ENCODE measurements at places on chromosomes 1 and 21.

DNA sequence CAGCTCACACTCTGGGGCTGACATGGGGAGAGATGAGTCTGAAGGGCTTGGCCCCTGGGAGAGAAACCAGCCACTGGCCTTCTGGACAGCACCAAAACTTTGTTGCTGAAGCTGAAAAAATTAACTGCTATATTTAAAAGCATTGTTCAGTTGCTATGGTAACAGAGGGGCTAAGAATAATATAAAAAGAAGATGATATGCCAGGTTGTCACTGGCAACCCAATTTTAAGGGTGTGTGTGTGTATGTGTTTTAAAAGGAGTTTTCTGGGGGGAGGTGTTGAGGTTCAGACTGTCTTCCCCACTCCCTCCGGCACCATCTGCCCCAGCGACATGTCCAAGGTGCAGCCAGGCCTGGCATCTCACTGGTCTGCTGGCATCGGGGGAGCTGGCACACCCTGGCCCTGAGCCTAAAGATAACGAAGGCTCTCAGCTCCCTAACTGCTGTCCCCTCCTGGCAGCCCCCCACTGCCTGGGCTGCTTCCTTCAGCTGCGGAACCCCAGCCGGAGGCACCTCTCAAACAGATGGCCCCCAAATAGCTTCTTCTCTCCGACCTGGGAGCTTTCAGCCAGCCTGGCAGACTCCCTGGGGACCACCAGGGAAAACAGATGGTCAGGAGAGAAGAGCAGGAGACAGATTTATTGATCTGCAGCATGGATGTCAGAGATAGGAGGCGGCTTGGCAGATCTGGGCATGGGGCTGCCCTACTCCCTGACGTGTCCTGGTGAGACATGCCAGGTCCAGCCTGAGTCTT is 203.9 kb downstream of the HIVEP3 start:
- DNase-seq = no peak

DNA sequence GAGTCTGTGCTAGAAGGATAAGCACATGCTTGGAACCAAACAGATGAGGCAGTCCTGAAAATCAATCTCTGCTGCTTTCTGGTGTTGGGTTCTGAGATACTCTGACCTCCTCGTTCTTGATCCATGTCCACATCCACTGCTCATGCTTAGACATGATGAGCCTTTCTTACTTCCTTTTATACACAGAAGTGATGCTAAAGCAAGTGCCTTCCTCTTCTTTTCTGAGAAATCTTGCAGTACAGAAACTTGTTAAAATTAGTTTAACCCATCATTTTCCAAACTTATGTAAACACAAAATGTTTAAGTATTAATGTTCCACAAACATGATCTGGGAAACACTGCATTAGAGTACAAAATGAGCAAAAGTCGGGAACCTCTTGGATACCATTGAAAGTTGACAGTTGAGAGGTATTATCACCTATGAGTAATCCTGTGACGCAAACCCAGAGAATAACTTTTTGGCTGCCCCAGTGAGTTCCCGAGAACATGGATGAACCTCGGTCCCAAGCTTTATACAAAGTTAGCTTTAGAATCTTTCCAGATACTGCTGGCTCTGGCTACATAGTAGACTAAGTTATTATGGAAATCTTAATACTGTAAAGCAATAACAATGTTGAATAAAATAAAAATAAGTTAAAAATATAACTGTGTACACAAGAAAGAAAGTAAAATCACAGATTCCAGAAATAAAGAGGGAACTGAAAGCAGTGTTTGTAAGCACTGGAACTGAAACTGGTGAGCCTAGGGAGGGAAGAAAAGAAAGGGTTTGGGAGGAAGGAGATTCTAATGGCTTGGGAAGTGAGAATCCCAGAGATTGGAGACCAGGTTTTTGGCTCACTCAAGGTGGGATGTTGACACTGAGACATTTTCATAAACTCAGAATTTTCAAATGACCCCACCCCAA is 429.3 kb upstream of the RUNX1 start:
- DNase-seq = no peak

GRCh38 chr1:223052462-223052861 is 90.6 kb downstream of the TLR5 start:
- no peak for DNase-seq

- DNase-seq = no peak
Observed at GRCh38 chr1:17181781-17182464, 23.0 kb upstream of the PADI1 start.

DNA sequence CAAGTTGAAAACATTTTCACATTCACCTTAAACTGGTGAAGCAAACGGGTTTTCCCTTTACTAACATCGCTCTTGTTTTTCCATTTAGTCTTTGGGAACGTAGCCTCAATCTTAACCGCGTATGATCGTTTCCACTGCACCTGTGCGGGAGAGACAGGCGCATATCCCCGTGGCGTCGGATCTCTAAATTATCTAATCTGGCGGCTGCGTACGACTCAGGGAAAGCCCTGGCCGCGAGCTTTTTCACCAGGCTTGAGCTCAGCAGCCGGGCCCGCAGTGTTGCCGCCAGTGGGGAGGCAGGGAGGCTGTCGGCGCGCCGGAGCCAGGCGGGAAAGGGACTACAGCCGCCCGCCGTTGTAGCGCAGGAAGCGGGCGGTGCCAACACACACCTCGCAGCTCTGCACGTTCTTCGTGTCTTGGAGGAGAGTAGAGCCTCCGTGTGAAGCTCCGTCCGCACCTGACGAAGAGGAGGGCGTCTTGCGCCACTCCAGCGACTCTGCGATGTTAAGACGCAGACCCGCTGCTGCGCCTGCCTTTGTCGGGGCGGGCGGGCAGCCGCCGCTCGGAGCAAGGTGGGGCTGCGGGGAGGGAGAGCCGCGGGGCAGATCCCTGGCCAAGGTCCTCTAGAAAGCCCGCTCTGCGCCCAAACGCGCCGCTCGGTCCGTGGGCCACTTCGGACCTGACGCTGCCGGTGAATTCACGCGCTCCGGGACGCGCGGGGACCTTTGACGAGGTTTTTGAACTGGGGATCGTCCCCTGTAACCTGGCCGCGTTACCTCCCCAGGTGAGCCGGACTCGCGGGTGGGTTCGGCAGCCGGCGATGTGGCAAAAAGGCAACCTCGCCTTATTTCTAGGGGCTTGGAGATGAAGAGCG is 18.5 kb upstream of the TBX15 start:
- DNase-seq = no peak

DNA sequence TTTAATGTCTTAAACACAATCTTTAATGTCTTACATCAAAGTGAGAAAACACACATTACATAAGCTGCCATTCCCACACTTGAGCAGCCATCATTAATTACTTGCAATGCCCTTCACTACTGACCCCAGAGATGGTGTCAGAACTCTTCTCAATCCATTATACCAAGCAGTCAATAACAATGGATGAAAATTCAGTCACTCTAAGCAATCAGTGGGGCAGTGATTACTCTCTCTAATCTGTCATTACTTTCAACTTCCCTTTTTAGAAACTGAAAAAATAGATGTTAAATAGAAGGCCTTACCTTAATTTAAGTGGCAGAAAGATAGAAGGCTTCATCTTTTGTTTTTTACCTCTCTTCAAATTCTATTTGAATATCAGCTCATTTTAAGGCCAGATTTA is 9.7 kb upstream of the FRRS1 start:
- DNase-seq = no peak

- DNase-seq = no peak
Observed at GRCh38 chr1:69567652-69568420, at the start of gene LRRC7. Gene LRRC7, plus strand, starts transcription at chr1:69567922. Its CDS starts 718 bp downstream, at chr1:69568640.

- no peak for DNase-seq
Observed at GRCh38 chr1:243970077-243970476, 81.0 kb upstream of the ZBTB18 start.

DNA sequence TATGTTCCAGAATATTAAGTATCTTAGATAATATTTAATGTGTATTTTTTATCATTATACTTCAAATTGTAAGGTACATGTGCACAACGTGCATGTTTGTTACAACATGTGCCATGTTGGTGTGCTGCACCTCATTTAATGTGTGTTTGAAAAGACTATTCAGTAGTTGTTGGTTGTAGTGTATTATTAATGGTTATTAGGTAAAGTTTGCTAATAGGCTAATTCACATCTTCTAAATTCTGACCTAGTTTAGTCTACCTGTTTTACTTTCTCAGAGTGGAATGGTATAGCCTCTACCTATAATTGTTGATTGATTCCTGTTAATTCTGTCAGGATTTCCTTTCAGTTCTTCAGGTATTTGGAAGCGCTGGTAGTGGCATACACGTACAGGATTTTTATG is 153.0 kb downstream of the NCAM2 start:
- DNase-seq = no peak

DNA sequence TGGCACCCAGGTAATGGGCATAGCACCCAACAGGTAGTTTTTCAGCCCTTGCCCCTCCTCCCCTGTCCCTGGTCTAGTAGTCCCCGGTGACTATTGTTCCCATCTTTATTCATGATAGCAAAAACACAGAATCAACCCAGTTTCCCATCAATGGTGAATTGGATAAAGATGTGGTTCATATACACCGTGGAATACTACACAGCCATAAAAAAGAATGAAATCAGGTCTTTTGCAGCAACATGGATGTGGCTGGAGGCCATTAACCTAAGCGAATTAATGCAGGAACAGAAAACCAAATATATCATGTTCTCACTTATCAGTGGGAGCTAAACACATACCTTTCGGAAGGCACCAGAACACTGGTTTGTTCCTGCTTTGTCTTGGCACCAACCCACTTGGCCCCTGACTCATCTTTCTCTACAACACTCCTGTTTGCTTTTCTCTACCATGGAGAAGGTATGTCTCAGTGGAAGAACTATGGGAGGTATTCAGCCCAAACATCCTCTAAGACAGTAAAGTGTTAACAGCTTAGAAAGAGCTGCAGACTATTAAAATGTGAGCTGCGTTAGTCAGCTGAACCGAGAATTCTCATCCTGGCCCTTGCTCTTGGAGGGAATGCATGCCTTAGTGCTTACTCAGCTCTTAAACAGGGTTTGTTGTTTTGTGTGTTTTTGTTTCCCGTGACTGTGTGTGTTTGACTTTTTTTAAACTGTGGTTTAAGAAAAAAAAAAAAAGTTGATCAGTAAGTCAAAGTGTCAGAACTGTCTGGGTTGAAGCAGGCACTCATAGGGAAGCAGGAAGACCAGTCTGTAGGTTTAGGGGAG is 203.0 kb downstream of the TOMM20 start:
- DNase-seq = no peak

DNA sequence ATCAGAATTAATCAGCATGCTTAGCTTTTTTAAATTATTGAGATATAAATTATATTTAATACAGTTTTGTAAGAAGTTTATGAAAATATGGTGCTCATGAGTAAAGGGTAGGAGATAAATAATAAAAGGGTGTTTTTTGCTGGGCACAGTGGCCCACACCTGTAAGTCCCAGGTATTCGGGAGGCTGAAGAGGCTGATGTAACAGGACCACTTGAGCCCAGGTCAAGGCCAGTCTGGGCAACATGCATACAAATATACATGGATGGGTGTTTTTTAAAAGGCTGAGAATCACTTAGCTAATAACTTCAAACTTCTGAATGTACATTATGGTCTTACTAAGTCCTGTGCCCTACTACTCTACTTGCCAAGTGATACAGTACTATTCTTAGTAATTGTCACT is 73.2 kb downstream of the TRIM33 start:
- no peak for DNase-seq

DNA sequence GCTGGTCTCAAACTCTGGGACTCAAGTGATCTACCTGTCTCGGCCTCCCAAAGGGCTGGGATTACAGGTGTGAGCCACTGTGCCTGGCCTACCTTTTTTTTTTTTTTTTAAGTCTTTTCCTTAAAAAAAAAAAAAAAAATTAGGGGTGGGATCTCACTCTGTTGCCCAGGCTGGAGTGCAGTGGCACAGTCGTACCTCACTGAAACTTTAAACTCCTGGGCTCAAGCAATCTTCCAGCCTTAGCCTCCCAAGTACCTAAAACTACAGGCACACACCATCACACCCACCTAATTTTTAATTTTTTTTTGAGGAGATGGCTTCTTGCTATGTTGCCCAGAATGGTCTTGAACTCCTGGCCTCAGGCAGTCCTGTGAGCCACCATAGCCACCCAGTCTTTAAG is 38.5 kb downstream of the RNF2 start:
- DNase-seq = no peak

DNA sequence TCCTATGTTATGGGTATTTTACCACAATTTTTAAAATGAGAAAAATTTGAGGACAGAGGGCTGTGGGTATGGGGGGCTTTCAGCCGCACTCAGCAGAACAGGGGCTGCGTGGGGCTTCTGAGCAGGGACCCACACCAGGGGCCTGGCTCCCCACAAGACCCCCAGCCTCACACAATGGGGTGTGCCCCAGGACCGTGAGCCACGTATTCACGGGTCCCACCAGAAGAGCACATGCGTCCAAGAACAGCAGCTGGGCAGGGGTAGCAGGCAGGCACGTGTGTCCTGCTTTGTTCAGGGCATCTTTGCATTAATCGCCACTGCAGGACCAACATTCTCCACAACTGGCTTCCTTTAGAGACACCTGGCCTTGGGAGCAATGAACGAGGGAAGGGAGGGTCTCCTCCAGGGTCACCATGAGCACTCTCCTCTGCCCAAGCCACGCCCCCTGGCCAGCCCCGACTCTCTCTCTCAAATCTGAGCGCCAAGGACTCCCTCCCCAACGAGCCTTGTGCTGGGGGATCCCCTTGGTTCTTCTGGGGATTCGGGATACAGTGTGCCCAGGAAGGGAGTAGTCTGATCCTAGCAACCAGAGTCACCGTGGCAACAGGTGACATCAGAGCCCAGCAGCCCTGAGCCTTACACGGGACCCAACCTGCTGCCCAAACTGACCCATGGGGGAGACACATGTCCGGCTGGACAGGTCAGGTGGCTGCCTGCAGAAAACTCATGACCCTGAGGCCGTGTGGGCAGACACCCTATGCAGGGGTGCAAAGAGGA is 7.4 kb upstream of the ARF1 start:
- DNase-seq = no peak

- no peak for DNase-seq
Observed at GRCh38 chr1:173925306-173926242, 8.4 kb upstream of the SERPINC1 start.

- no peak for DNase-seq
Observed at GRCh38 chr1:36440044-36440443, 10.2 kb downstream of the OSCP1 start.

GRCh38 chr1:97571760-97572159 is 349.1 kb downstream of the DPYD start:
- DNase-seq = no peak

- DNase-seq = no peak
Observed at GRCh38 chr1:172581273-172581672, 48.3 kb downstream of the SUCO start.

DNA sequence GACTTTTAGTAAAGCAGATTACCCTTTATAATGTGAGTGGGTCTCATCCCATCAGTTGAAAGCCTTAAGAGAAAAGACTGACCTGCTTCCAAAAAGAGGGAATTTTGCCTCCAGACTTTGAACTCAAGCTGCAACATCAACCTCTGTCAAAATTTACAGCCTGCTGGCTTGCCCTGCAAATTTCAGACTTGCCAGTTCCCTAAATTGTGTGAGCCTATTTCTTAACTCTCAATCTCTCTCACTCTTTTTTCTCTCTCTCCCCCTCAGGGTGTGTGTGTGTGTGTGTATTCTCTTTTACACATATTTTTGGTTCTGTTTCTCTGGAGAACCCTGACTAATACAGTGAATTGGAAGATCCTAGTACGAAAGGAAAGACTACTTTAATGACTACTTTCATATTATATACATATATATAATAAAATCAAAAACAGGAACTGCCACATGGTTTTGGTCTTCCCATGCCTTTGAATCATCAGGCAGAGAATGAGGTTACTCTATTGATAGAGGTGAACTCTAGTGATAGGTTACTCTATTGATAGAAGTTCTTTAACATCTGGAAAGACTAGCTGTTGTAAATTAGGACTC is 6.4 kb downstream of the OR2C3 start:
- no peak for DNase-seq

- no peak for DNase-seq
Observed at GRCh38 chr1:198948895-198949659, 310.2 kb downstream of the PTPRC start.

- DNase-seq = no peak
Observed at GRCh38 chr1:159983681-159984080, 29.6 kb upstream of the SLAMF9 start.

Measured in stimulated activated CD4-positive, alpha-beta T cell treated with anti-CD3 and anti-CD28 coated beads, Interleukin-1b, Interleukin-23, amount 100 ng/mL, for 1 hour (primary cell).